Stromal cell of bone marrow (primary cell): ENCODE measurements at places on chromosomes 1 and 21.

GRCh38 chr1:111793923-111794322 is 38.2 kb downstream of the DDX20 start:
- DNase-seq: no peak

DNA sequence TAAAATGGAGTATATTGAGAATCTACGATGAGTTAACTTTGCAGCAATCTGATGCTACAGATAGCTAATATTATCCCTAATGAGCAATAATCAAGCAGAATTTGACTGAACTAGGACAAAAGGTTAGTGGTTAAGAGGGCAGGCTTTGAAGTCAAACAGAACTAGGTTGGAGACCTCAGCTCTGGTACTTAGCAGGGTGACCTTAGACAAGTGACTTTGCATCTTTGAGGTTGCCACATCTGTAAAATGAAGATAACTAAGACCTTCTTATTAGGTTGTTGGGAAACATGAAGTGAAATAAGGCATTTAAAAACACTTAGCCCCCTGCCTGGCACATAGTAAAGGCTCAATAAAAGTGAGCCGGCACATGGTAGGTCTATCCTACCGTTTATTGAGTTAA is 4.3 kb upstream of the FUCA1 start:
- no peak for DNase-seq

GRCh38 chr1:15174615-15174983 is 21.1 kb downstream of the TMEM51 start:
- no peak for DNase-seq

DNA sequence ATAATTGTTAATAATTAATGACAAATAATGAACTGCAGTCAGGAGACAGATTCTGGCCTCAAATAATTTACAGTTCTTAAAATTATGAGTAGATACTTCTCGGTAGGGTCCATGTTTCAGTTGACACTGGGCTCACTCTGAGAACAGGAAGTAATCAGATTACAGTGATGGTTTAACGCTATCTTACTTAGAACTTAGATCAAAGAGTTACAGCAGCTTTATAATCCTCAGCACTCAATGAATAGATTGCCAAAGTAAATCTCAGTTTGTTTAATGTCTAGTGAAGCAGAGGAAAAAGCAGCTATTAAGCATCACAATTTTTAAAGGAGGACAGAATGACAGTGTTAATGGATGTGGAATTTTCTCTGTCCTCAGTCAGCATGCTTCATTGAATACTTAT is 79.6 kb downstream of the PDE4B start:
- DNase-seq: no peak

DNA sequence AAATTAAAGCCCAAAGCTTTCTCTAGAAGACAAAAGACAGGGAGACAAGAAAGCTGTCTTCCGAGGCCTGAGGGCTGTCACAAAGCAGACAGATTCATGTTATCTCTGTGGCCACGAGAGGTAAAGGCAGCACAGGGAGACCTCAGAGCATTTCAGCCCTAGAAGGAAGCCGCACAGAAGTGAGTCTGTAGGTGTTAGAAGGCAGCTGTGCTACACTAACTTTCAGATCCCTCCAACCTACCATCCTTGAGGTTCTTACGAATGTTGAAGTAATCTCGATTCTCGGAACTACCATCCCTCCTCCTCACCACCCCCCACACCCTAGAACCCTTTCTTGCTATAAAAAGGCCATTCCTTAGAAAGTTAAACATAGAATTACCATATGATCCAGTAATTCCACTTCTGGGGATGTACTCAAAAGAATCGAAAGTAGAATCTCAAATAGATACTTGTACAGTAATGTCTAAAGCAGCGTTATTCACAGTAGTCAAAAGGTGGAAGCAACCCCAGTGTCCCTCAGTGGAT is 21.5 kb upstream of the LYST start:
- no peak for DNase-seq

DNA sequence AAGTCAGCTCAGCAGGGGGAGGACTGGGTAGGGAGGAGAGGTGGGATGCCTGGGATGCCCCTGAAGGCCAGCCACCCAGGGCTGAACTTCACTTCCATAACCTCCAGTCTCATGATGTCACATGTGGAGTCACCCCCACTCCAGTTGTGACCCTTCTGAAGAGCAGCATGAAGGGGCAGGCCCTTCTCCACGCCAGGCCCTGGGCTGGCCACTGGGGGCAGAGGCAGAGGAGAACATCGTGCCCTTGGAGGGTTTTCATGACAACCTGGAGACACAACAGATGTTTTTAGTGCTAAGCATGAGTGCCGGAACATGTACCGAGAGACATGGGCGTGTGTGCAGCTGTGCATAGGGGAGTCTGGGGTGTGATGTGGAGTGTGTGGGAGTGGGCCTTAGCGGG is 37.6 kb downstream of the FAAH start:
- DNase-seq: no peak

DNA sequence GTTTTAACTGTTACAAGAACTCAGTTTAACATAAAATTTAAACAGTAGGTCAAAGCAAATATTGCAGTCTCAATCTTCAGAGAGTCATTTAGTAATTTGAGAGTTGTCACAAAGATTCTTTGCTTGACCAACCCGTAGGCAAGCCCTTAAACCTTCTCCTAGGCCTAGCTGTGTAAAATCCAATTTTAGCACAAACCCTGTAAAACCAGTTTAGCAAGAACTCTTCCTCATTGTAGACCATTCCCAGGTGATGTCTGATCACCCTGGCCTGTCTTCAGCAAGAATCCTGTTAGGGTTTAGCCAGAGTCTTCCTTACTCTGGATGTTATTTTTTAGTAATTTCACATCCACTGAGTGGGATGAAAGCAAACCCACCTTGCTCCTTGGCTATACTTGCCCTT is 30.1 kb downstream of the LRIG2 start:
- DNase-seq: no peak

- DNase-seq: no peak
Measured at GRCh38 chr1:85229574-85230097, 28.8 kb upstream of the SYDE2 start.

DNA sequence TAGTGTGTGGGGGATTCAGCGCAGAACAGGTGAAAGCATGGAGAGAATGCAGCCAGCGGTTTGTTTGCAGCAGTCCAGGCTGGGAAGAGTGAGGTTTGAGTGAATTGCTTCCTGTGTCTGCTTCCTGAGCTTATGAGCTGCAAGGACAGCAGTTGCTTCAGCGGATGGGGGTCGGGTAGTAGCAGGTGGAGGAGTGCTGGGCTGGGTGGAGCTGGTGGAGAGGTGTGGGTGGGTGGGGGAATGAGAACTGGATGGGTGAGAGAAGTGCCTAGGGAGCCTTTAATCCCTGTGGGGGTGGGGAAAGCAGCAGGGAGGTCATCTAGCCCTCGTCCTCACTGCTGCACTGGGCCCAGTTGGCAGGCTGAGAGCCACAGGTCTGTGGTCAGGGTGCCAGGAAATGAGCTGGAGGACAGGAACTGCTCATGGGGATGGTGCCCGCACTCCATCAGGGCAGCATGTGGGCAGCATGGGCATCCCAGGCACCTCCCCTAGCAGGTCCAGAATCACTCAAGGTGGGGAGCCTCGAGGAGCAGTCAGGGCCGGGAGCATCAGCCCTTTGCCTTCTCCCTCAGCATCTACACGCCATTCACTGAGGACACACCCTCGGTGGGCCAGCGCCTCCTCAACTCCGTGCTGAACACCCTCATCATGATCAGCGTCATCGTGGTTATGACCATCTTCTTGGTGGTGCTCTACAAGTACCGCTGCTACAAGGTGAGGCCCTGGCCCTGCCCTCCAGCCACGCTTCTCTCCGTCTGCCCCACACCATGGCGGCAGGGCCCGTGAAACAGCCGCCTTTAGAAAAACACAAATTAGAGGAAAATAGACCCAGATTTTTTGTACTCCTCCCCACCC is 14.8 kb downstream of the PSEN2 start:
- no peak for DNase-seq

- DNase-seq: no peak
Measured at GRCh38 chr21:44011123-44011522, 986 bp upstream of the TRAPPC10 start.

DNA sequence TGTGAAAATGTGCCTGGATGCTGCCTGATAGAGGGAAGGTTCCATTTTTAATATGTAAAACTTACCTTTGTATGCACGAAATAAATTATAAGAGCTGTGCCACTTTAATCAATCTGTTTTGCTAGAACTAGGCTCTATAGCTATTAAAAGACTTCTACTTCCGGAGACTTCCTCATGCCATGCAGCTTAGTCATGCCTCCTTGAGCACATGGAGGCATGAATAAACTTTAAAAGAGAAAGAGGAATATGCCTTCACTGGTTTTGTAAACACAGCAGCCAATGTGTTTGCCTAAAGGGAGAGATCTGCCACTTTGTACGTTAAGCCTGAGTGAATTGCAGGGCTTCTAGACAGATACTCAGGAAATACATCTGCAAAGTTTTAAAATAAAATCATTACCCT is 604.6 kb downstream of the LRRIQ3 start:
- peak; percentile 23 for DNase-seq

DNA sequence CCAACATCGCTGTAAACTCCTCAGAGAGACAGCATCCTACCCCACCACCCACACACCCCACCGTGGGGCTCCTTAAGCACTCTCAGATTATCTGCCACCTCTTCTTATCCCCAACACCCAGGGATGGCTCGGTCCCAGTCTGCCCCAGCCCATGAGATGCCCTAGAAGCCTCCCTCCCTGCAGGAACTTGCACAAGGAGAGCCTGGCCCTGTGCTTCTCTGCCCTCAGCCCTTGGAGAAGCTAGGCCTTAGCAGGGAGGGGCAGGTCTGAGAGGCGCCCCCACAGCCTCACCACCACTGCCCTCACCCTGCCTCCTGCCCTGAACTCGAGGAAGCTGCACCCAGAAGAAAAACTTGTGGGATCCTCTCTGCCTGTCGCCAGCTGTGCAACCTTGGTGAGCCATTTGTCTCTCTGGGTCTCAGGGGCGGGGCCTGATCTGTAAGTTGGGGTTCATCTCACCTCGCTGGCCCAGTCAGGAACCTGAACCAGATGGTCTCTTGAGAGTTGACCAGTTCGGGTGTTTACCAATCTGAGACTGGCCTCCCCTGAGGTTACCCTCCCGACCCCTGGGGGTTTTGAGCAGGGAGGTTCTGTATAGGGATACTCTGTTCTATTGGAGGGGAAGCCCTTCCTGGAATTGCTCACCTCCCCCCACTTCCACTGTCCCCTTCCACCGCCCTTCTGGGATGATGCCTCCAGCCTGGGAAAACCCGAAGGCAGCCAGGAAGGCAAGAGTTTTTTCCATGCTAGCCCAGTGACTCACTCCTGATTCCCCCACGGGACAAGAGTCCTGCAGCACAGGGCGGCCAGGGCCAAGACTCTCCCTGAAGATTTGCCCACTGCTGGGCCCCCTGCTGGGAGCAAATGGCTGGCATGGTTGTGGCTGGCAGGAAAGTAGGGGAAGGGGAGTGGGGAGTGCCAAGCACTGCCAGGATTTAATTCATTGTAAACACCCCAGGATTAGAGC is at the start of gene S100A3:
Gene S100A3 (minus strand): TSS at position 537 of the 967 bp plus-strand sequence. CDS start 773 bp downstream, outside the sequence.
- DNase-seq: peak; percentile 96

- no peak for DNase-seq
Measured at GRCh38 chr1:208111646-208112190, 132.5 kb downstream of the PLXNA2 start.

- no peak for DNase-seq
Measured at GRCh38 chr1:15196807-15197530, 43.4 kb downstream of the TMEM51 start.

DNA sequence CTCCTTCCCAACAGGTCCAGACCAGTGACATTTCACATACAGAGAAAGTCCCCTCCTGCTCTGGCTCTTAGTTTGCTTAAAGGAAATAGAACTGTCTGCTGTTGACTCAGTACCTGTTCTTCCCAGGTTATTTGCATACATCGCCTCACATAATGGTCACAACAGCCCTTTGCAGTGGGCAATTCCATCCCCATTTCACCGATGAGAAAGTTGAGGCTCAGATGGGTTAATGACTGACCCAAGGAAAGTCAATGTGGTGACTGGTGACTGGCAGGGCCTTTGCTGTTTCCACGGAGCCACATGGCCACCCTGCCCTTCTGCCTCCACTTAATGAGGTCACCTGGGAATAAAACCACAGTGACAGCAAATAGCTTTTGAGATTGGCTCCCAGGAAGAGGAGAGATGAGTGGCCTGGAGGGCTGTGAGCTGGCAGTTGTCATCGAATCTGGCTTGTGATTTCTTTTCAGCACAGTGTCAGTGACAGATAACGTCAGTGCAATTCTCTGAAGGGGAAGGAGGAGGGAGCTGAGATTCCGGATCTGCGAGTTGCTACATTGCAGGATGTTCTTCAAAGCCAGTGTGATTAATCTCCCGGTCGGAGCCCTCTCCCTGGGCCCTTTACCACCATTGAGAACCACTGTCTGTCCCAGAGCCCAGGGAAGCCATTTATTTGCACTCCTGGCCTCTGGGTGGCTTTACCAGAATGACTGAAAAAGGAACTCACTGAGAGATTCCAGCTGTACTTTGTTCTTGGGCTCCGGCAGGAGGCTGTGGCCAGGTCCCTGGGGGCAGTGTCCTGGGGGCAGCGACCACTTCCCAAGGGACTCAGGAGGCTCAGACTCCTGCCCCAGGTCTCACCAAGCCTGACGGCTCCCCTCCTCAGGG is 117.2 kb downstream of the CNIH3 start:
- peak; percentile 56 for DNase-seq

- no peak for DNase-seq
Measured at GRCh38 chr1:41764656-41765055, 154.1 kb downstream of the HIVEP3 start.
